ENCODE measurements at places on chromosomes 12 and 14.
A peak's percentile ranks its signal among the peaks of the same experiment; 100 is the strongest.

GRCh38 chr12:14714437-14714836 is 18.0 kb upstream of the GUCY2C start:
- no peak for DNase-seq
- peaks cover 3% of the 10 kb centered on the region for H3K4me1 ChIP-seq
- H3K27ac ChIP-seq: no peak overlapping the region
- no peaks in the 10 kb centered on the region for H3K36me3 ChIP-seq
- H3K27me3 ChIP-seq: peaks cover 9% of the 10 kb centered on the region
- H3K4me3 ChIP-seq: no peak overlapping the region

DNA sequence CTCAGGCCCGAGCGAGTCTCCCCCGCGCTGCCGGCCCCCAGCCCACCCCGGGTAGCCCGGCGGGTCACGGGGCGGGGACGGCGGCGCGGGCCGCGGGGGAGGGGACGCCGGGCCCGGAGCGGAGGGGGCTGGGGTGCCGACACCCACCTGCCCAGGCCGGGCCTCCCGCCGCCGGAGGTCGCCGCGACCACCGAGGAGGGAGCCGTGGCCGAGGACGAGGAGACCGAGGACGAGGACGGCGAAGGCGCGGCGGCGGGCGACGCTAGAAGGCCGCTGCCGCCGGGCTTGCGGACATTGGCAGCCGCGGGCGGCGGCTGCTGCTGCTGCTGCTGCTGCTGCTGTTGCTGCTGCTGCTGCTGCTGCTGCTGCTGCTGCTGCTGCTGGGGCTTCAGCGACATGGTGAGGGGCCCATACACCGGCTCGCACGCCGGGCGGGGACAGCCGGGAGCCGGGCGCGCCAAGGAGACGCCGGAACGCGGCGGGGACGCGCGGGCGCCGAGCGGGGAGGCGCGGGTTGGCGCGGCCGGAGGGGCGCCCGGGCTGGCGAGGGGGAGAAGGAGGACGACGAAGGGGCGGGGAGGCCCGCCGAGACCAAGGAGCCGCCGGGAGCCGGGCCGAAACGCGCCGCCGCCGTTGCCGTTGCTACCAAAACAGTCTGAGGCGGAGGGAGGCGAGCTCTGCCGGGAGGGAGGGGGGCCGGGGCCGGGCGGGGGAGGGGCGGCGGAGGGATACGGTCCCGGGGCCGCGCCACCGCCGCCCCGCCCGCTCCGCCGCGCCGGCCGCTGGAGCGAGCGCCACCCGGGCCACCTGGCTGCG is at the start of gene ATXN2:
TSS of gene ATXN2 (minus strand) at position 679 of the 816 bp plus-strand sequence. CDS start at position 398, 281 bp downstream.
- peak within 1 kb of the TSS; percentile 93 for H3K4me3 ChIP-seq
- H3K27ac ChIP-seq: peak within 1 kb of the TSS; percentile 94
- H3K27me3 ChIP-seq: no peaks in the 10 kb centered on the region
- H3K36me3 ChIP-seq: peaks cover 26% of the 10 kb centered on the region
- DNase-seq: peak; percentile 59

DNA sequence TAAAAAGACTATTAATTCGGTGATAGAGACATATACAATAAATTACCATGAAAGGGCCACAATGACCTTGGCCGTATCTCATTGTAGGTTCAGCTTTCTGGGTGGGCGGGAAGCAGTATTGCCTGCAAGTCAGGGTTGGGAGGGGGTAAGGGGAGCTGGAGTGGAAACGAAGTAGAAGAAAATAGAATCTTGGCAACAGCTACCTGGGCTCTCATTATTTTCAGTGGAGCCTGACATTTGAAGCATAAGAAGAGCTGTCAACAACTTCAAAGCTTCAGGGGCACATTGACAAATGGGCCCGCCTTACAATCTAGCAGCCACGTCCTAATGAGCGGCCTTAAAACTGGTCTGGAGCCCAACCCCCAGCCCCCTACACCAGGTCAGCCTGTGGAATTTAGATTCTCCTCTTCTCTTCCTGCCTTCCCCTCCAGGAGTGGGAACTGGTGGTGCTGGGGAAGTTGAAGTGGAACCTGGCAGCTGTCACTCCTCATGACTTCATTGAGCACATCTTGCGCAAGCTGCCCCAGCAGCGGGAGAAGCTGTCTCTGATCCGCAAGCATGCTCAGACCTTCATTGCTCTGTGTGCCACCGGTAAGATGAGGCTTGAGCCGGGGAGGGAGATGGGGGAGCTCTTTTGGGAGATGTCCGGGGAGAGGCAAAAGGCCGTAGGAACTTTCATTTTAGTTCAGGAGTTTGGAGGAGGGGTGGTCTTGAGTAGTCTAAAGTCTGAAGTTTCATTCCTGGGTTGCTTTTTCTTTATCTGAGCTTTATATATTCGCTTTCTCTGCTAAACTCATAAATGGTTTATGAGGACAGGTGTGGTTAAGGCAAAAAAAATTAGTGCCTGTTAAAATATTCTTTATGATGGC is 5.0 kb downstream of the CCND2 start:
- H3K36me3 ChIP-seq: peaks cover 100% of the 10 kb centered on the region
- H3K4me1 ChIP-seq: peaks cover 73% of the 10 kb centered on the region
- DNase-seq: no peak
- H3K27me3 ChIP-seq: no peaks in the 10 kb centered on the region
- peak overlapping the region; percentile 100 for H3K27ac ChIP-seq

DNA sequence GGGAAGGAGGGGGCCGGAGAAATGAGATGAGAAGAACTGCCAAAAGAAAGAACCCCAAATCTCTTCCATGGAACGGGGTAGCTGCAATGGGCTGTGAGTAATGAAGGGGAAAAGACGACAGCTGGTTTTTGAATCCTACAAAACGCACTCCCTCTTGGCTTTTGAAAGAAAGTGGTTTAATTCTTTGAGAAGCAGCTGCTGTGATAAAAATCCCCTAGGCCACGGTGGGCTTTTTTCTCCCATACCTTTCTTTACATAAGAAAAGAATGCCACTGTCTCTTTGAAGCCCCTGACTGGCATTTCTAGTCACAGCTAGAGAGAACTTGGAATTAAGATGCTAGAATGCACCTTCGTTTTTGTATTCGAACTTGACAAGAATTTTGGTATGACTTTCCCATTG is 486.1 kb downstream of the GLT1D1 start:
- H3K27ac ChIP-seq: no peak overlapping the region
- DNase-seq: no peak
- H3K4me1 ChIP-seq: no peaks in the 10 kb centered on the region
- H3K27me3 ChIP-seq: no peaks in the 10 kb centered on the region
- no peak overlapping the region for H3K4me3 ChIP-seq
- no peaks in the 10 kb centered on the region for H3K36me3 ChIP-seq

DNA sequence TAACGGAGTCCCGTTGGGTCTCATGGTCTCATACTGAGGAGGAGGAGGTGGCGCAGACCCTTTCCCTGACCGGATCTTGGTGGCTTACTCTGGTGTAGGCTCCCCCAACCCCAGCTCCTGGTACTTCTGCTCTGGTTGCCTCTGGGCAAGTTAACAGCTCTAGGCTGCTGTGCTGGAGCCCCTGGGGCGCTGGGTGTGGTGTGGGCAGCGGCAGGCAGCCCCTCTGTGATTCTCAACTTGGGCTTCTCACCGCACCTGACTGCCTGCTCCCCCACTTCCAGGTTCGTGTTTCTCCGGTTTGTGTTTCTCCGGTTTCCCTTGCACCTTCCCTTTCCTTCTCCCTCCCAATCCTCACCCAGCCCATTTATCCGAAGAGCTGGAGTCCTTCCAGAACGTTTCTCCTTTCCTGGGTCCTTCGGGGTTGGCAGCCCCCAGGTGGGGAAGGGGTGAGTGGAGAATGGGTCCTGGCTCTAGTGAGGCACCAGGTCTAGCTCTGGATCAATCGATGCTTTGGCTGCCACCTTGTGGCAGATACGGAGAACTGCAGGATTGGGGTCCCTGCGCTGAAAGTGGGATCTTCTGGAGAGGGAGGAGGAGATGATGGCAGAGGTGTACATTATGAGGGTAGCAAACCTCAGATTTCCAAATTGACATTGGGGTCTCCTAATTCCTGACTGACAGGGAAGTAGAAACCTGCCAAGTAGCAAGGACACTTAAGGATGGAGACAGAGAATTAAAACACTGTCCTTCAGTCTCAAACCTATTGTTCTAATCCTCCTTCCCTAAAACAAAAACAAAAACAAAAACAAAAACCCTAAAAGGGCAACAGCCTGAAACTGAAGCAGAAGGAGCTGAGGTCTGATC is 8.3 kb downstream of the CISTR start:
- peak; percentile 76 for DNase-seq
- H3K27ac ChIP-seq: no peak overlapping the region
- H3K27me3 ChIP-seq: peaks cover 54% of the 10 kb centered on the region

Data from activated T-cell treated with anti-CD3 and anti-CD28 coated beads, Interleukin-2, amount 50 U/mL, for 24 hours (primary cell).